GM12864 (cell line): ENCODE measurements at places on chromosomes 5 and 9.

- no peak for DNase-seq
Measured at GRCh38 chr5:111133436-111133751, 41.2 kb downstream of the WDR36 start.

DNA sequence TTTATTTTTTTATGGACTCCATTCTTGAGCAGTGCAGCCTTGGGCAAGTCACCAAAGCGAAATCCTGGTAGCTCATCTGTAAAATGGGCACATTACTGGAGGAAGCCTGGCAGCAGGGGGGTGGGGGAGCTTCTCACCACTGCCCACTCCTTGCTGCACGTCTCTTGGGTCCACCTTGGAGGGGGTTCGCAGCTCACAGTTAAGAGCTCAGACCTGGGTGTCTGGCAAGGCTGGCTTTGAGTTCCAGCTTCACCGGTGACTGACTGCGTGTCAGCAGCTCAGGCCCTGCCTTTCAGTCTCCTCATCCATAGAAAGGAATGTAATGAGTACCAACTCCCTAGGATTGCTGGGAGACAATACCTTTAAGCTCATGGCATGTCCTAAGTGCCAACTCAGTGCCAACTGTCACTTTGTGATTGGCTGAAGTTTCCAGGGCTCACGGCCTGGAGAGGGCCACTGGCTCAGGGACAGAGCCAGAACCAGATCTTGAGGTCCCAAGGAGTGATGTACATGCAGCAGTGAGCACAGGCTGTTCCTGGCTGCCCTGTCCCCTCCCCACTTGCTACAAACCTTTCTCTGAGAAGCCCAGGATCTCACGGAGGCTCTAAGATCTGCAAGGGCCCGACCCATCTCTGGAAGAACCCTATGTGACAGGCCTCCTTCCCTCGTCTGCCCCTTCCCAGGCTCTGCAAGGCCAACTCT is 72.9 kb downstream of the C9orf50 start:
- no peak for DNase-seq

GRCh38 chr9:708551-709432 is 132.7 kb upstream of the DMRT1 start:
- DNase-seq = no peak

GRCh38 chr5:83440826-83441225 is 30.7 kb upstream of the VCAN start:
- no peak for DNase-seq

DNA sequence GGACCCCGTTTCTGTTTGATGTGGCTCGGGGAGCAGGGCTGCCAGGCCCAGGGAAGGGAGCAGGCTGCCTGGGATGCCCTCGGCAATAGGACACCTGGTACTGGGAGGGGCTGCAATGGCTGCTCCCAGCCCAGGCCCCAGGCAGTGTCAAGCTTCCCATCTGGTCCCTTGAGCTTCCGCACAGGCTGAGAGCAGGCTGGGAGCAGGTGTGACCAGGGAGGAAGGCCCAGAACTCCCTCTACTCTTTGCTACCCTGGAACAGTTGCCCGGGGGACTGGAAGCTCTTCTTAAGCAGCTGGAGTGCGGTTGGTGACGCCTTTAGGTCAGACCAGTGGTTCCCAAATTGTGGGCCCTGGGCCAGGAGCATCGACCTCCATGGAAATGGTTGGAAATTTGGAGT is 186.9 kb downstream of the GADD45G start:
- DNase-seq = no peak

DNA sequence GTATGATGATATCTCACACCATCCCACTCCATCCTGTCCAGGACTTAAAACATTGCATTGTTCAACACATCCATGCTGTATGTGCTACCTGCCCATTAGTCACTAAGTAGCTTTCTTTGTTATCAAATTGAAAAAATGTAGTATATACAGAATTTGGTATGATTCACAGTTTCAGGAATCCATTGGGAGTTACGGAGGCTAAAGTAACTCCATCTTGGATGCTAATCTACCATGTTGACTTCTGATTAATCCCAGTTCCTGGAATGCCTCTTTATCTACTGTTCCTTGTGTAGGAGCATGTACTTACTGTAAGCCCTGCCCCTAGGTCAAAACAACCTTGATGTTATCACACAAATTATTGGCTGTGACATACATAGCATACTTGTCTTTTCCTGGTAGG is 38.9 kb upstream of the FOXB2 start:
- DNase-seq = no peak

DNA sequence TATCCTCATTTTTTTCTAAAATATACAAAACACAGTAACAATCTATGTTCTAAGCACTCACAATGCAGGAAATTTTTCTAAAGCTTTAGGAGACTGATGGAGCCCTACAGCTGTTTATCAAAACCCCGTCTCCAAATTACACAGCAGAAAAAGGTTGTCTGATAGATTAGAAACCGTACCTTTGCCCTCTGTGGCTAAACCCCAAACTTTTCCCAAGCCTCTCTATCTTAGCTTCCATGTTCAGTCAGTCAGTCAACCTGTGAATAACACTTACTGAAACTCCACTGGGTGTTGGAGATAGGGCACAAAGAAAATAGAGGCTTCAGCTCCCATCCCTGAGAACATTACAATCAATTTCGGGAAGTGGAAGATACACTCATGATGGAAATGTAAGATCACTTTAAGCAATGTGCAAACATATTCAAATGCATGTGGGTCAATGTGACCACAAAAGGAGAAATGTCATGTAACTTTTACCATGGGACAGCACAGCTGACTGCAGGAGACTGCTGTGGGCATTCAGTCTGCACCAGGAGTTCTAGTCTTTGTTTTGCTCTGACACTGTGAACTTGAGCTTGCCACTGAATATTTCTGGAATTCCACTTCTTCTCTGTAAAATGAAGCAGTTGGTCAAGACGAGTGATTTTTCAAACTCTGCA is 279.5 kb upstream of the PIK3R1 start:
- no peak for DNase-seq

DNA sequence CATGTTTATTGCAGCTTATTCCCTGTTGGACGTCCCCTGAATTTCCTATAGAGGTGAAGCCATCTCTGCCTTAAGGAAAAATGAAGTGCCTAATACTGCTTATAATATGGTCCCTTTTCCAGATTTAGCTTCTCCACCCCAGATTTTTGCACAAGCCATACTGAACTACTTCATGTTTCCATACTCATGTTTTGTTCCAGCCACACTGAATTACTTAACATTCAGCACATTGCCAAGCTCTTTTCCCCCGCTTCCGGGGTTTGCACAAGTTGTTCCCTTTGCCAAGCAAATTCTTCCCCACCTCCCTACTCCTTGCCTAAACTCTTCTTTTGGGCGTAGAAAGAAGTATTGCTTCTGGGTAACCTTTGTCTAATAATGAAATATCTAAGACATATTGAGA is 1.7 kb upstream of the CNTRL start:
- no peak for DNase-seq

GRCh38 chr5:171627936-171628632 is 157.5 kb upstream of the SMIM23 start:
- DNase-seq = no peak

GRCh38 chr9:122008559-122008958 is 84.5 kb downstream of the TTLL11 start:
- DNase-seq = no peak

DNA sequence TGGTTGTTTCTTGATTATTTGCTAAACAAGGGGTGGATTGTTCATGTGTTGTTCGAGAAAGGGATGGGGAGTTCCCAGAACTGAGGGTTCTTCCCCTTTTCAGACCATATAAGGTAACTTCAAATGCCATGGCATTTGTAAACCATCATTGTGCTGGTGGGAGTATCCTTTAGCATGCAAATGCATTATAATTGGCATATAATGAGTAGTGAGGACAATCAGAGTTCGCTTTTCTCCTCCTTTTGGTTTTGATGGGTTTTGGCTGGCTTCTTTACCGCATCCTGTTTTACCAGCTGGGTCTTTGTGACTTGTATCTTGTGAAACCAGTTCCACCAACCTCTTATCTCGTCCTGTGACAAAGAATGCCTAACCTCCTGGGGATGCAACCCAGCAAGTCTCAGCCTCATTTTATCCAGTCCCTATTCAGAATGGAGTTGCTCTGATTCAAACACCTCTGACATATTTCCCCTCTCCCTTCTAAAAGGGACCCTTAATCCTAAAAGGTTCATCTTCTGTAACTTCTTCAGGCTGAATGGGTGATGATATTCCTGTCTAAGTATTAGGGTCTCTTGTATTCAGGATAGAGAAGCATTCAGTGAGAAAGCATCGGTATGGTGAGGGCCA is 8.7 kb upstream of the FBN2 start:
- no peak for DNase-seq

GRCh38 chr9:3949744-3950143 is 350.1 kb downstream of the GLIS3 start:
- DNase-seq = no peak

- no peak for DNase-seq
Measured at GRCh38 chr5:1526190-1526631, 2.5 kb upstream of the LPCAT1 start.

GRCh38 chr9:137021979-137022661 is 5.9 kb downstream of the ABCA2 start:
- no peak for DNase-seq

DNA sequence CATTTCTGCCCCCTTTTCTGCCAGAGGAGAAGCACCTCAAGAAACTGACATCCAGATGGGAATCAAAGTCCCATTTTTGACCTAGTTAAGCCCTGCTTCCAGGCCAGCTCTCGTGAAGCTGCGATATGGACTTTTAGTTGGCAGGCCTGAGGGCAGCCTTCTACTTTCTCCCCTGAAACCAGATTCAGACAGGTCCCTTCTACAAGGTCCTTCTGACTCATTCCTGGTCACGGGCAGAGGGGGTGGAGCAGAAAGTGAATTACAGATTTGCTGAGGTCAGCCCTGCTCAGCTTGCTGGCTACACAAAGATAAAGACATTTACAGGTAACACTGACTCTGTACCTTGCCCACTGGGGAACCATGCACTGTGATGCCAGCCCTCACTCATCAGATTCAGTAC is 52.8 kb upstream of the TUT7 start:
- no peak for DNase-seq

DNA sequence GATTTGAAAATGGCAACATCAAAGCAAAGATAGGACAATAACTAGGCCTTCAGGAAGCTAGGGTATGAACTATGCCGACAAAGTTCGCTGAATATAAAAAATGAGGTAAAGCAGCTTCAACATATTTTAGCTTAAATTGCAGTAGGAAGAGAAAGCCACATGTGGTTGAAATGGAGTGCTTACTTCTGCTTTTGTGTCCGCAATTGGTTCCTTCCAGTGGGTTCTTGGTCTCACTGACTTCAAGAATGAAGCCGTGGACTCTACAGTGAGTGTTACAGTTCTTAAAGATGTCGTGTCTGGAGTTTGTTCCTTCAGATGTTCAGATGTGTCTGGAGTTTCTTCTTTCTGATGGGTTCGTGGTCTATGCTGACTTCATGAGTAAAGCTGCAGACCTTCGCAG is 95.2 kb downstream of the APTX start:
- DNase-seq = peak; percentile 50

DNA sequence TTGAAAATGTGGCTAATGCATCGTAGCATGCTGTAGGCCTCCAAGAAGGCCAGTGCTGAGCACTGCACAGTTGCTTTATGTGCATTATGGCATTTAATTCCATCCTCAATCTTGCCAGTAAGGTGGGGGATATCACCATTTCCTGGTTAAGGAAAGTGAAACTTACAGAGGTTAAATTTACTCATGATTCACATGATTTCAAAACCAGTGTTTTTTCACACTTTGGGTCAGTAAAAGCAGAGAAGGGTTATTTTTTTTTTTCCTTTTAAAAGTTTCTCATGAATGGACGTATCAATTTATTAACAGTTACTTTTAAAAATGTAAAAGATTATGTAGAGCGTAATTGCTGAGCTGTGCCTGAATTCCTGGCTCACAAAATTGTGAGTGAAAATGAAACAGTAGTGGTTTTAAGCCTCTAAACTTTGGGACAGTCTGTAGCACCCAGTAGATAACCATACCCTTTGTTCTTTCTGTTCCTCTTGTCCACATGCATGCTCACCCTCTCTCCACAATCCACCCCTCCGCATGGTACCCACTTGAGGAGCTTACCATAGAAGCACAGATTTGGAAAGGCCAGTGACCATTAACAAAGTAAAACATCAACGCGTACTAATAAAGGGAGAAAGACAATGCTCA is 21.2 kb downstream of the MAST4 start:
- no peak for DNase-seq

DNA sequence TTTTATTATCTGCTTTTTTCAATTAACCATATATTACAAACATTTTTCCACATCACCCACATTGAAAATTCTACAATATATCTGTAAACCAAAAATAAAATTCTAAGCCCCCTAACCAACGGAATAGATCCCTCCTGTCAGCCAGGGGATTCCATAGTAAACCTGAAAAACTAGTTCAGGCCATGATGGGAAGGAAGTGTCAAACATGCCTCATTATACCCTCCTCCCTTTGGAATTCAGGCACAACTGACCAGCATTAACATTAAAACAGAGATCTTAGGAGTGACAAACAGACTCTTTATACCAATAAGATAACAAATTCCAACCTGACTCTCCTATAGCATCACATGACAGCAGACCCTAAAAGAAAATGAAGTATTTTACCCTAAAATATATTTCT is 113.7 kb upstream of the DMRT1 start:
- no peak for DNase-seq

- no peak for DNase-seq
Measured at GRCh38 chr9:106032978-106033377, 338.6 kb downstream of the TMEM38B start.

DNA sequence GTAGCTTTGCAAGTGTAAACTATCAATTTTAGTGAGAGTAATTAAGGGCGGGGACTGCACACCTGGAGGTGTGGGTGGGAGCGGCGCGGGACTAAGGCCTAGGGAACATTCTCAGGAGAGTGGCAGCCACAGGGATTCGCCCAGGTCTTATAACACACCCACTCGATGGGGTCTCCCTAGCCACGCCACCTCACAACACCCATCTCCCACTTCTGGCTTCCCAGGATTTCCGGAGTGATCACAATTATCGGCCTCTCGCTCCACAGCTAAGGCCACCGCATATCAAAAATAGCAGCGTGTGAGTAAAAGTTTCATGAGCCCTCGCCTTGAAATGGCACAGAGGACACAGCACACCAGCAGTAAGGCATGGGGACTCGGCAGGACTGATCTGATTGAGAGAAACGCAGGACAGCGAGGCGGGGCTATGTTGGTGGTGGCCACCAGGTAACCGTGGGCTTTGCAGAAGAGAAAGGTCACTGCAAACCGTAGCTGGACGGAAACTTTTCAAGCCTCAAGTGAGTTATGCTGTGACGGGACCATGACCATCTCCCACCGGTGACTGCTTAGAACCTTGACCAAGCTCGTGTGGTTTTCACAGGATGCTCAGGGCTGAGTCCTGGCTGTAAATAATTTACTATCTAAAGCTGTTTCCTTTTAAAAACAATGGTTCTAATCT is 1.1 kb upstream of the LPAR1 start:
- DNase-seq = no peak

- no peak for DNase-seq
Measured at GRCh38 chr5:149956685-149957084, 3.9 kb upstream of the SLC26A2 start.
